ENCODE measurements at places on chromosomes 7 and 10.

GRCh38 chr7:129047761-129048160, 7.2 kb downstream of the TNPO3 start:
- DNase-seq, result no peak

DNA sequence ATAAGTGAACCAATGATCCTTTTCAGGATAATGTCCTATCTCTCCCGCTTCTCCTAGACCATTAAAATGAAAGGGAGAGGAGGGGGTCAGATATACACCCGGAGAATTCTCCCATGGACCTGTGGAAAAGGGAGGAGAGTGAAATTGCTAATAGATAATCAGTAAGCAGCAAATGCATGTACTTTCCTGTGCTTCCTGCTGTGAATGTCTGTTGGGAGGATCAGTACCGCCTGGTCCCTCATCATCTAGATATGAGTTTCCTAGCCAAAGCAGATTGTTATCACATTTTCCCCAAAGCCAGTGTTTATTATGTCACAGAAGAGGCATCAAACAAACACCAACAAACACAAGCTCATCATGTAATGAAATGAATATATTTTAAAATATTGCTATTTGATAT, 96.8 kb downstream of the GNAT3 start:
- DNase-seq, result no peak

DNA sequence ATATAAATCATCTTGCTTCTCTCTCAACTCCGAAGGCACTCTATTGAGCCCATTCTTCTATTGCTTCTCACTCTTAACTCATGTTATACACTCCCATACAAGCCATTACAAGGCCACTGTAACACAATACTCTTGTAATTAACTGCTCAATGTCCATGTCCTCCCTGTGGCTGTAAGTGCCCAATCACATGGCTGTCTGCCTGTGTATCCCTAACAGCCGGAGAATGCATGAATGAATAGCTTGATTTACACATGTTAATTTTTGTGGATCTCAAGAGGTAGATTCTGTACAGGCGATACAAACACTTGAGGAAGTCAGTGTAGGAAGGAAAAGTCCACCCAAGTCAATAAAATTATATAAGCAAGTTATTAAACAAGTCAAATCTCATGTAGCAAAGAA, 215.6 kb downstream of the DOCK4 start:
- DNase-seq, result no peak

- no peak for DNase-seq
These were observed 2.0 kb downstream of the INSIG1 start for GRCh38 chr7:155299535-155300202.
